AG04450 (cell line): ENCODE measurements at places on chromosomes 13 and 19. TPM values are rescaled to one million over a fixed set of nuclear protein-coding genes. Genes with fewer than 3 reads are reported as not detected.

ANGPTL8 gene
- polyA plus RNA-seq = not detected in 2 replicates

ZNF431 gene
- polyA plus RNA-seq = 4.5 and 5.8 TPM in 2 replicates

PABPC3 gene
- polyA plus RNA-seq = 0.36 and 0.50 TPM in 2 replicates

PGLYRP1 gene
- polyA plus RNA-seq = not detected in 2 replicates

CEACAM3 gene
- not detected in 2 replicates for polyA plus RNA-seq

SGCG gene
- polyA plus RNA-seq = 0.05 and 0.10 TPM in 2 replicates

CBARP gene
- 1.1 and 1.6 TPM in 2 replicates for polyA plus RNA-seq

PBX4 gene
- 0.63 and 0.69 TPM in 2 replicates for polyA plus RNA-seq

RETN gene
- polyA plus RNA-seq = not detected in 2 replicates

ZNF749 gene
- polyA plus RNA-seq = 7.4 and 9.7 TPM in 2 replicates

TLE5 gene
- 317 and 392 TPM in 2 replicates for polyA plus RNA-seq

DPF1 gene
- polyA plus RNA-seq = 1.4 and 1.6 TPM in 2 replicates

ZNF536 gene
- not detected in 2 replicates for polyA plus RNA-seq

CEACAM8 gene
- polyA plus RNA-seq = not detected in 2 replicates

CCDC70 gene
- not detected in 2 replicates for polyA plus RNA-seq

ZNF266 gene
- polyA plus RNA-seq = 21.3 and 29.0 TPM in 2 replicates

NKG7 gene
- not detected in 2 replicates for polyA plus RNA-seq

SMIM44 gene
- not detected in 2 replicates for polyA plus RNA-seq

SLC17A7 gene
- 0.02 and 0.04 TPM in 2 replicates for polyA plus RNA-seq

SLITRK1 gene
- 0.04 and 0.05 TPM in 2 replicates for polyA plus RNA-seq

ATP1A3 gene
- polyA plus RNA-seq = 0.05 TPM in 1 of 2 replicates, not detected in the other

FFAR2 gene
- polyA plus RNA-seq = not detected in 2 replicates

SYT5 gene
- polyA plus RNA-seq = 0.06 and 0.15 TPM in 2 replicates

FAM216B gene
- 0.02 TPM in 2 replicates for polyA plus RNA-seq

ZNF497 gene
- 0.06 TPM in 2 replicates for polyA plus RNA-seq

AMER2 gene
- not detected in 2 replicates for polyA plus RNA-seq

LGALS7 gene
- polyA plus RNA-seq = not detected in 2 replicates

LILRB5 gene
- polyA plus RNA-seq = not detected in 2 replicates

ZNF468 gene
- polyA plus RNA-seq = 13.6 and 19.1 TPM in 2 replicates

CRX gene
- not detected in 2 replicates for polyA plus RNA-seq

CAPN12 gene
- polyA plus RNA-seq = 0.66 and 0.69 TPM in 2 replicates

LHB gene
- 0.31 TPM in 1 of 2 replicates, not detected in the other for polyA plus RNA-seq

MUC16 gene
- not detected in 2 replicates for polyA plus RNA-seq

PRTN3 gene
- not detected in 2 replicates for polyA plus RNA-seq

POSTN gene
- polyA plus RNA-seq = 241 and 359 TPM in 2 replicates

APOC4 gene
- polyA plus RNA-seq = not detected in 2 replicates
